Astrocyte of the hippocampus (primary cell): ENCODE measurements at places on chromosomes 16 and 17.

DNA sequence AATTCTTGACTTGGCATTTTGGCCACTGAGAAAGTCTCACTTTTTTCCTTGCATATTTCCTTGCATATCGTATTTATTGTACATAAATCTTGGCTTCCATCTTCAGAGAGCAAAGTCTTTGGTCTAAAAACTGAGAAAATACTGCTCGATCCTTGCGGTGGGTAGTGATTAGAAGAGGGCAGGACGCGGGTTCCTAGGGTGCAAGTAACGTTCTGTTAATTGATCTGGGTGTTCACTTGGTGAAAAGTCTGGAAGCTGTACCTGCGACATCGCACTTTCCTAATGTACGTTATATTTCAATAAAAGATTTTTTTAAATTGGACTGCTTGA, 758 bp upstream of the UBALD2 start:
- DNase-seq = no peak

GRCh38 chr16:10676284-10676683, 18.4 kb downstream of the TEKT5 start:
- no peak for DNase-seq

DNA sequence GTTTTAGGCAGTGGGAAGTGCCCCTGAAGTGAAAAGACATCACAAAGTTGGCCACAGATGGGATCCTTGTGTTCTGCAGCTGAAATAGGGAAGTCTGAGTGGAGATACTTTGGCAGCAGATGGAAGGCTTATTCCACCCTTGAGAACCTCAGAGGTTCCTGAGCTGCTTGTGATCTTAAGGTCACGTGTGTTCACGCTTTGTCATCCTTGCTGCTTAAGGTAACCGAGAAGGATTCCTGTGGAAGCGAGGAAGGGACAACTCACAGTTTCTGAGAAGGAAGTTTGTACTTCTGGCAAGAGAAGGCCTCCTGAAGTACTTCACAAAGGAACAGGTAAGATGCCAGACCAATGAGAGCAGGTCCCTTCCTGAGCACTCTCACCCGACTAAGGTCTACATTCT, 12.2 kb downstream of the ADAP2 start:
- no peak for DNase-seq

DNA sequence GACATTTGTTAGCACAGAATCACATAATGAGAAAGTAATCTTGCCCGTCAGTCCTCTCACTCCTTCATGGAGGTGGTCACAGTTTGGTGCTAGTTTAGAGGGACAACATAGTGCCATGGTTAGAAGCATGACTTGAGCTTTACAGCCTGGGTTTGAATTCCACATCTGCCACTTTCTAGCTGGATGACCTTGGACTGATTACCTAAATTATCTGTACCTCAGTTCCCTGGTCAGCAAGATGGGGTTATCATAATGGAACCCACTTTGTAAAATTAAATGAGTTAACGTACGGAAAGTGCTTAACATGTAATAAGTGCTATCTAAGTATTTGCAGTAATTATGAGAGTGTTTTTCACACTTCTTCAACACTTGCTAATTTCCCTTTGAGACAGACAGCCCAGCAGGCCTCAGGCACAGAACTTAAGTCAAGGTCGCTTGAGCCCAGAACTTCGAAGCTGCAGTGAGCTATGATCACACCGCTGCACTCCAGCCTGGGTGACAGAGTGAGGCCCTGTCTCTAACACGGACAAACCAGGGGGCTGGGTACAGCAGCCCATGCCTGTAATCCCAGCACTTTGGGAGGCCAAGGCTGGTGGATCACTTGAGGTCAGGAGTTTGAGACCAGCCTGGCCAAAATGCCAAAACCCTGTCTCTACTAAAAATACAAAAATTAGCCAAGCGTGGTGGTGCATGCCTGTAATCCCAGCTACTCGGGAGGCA, 7.1 kb downstream of the VWA3A start:
- DNase-seq = no peak

GRCh38 chr17:570388-570787, 144.3 kb downstream of the VPS53 start:
- no peak for DNase-seq

DNA sequence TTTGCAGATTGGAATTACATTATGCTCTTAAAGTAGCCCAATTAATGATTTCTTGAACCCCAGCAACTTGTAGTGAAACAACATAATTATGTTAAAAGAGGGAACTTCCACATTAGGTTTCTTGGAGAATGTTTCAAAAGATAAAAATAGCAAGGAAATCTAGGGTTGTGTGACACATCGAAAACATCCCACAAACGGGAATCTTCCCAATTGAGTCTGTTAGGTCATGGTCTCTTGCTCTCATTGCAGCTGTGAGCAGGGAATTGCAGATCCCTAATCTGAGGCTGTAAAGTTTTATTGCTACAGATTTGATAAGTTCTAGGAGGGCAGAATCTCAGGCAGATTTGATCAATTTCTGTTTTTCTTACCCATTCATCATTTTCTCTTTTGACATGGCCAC, 6.7 kb upstream of the LPO start:
- DNase-seq = no peak

DNA sequence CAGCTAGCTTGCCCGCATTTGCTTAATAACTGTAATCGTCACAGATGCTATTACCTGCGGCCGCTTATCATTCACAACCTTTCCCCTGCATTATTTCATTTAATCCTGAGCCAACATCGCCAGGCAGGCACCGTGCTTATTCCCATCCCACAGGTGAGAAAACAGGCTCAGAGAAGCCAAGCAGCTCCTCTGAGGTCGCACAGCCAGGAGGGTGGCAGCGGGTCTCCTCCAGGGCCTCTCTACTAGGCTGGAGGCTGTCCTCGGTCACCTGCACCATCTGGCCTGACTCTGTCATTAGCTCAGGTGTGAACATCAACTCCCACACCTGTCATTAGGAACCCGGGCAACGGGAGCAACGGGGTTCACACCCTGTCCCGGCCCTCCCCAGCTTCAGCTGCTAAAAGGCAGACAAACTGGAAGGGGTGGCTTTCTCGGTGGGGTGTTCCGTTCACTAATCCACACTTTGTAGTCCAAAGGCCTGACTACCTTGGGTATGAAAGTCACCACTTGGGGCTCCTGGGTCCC, 3.0 kb downstream of the PPL start:
- no peak for DNase-seq

- no peak for DNase-seq
Observed at GRCh38 chr17:68441070-68441770, 16.1 kb downstream of the WIPI1 start.

DNA sequence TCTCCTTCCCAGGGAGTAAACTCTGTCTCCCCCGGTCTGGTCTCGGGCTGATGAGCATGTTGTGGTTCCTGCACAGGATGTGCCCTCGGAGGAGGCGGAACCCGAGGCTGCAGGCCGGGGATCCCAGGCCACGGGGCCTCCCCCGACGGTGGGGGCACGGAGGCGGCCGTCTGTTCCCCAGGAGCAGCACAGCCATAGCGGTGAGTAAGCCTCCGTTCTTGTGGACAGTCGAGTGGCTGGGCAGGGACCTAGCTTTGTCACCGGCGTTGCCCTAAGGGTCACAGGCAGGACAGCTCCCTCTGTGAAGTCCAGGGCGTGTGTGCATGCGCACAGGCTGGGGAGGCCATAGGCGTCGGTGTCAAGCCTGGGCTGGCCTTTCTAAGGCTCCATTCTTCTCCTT, 3.5 kb downstream of the ZNF213 start:
- DNase-seq = no peak

DNA sequence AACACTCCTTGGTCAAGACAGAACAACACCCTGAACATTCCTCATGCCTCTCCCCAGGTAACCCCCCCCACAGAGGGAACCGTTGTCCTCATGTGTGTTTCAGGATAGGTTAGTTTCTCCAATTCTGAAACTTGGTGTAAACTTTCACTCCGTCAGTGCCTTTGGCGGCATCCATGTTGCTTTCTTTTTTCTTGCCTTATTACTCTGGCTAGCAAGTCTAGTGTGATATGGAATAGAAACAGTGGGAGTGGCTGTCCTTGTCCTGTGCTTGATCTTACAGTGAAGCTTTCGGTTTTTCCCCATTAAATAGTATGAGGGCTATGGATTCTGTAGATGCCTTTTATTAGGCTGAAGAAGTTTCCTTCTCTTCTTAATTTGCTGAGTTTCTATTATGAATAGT, 35.7 kb upstream of the GNG13 start:
- no peak for DNase-seq

- DNase-seq = no peak
Observed at GRCh38 chr17:27218041-27218440, 75.9 kb upstream of the WSB1 start.

- DNase-seq = peak; percentile 34
Observed at GRCh38 chr17:18025241-18025944, 13.6 kb downstream of the ATPAF2 start.

- DNase-seq = no peak
Observed at GRCh38 chr16:65312071-65312470, 190.2 kb upstream of the CDH11 start.

DNA sequence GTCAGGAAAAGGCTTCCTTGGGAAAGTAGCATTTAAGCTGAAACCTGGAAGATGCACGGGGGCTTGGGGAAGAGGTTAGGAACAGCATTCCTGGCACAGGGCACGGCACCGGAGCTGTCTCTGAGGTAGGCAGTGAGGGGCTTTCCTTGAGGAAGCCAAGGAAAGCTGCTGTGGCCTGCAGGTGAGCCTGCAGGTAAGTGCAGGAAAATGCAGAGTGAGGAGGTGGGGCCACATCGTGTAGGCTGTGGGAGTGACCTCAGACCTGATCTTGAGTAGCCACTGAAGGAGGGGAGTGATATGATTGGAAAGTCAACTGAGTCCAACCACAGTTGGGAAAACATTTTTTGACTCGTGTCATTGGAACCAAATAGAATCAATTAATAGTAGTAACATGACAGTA, 79.5 kb downstream of the CDK5R1 start:
- no peak for DNase-seq

- no peak for DNase-seq
Observed at GRCh38 chr17:7717756-7718350, 309 bp downstream of the DNAH2 start.

DNA sequence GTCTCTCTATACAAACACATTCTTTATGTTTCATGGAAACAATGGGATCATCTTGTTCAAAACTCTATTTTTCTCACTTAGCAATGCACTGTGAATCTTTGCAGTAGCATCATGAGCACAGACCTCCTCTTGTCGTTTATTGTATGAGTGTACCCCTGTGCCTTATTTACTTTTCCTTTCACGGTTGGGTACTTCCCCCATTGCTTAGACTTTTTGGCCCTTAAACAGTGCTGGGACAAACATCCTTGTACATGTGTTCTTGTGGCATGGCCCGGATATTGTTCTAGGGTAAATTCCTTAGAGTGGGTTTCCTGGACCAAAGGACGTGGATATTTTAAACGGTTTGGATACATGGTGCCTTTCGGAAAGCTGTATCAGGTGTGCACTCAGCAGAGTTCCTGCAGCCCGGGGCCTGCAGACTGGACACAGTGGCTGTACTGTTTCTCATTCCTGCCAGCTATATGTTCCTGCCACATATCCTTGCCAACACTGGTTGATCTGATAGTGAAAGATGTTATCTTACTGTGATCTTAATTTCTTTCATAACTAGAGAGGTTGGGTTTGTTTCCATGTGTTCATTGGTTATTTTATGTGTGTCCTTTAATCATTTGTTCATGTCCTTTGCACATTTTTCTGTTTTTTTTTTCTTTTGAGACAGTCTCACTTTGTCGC, 111.1 kb downstream of the OR1D5 start:
- DNase-seq = peak; percentile 24

DNA sequence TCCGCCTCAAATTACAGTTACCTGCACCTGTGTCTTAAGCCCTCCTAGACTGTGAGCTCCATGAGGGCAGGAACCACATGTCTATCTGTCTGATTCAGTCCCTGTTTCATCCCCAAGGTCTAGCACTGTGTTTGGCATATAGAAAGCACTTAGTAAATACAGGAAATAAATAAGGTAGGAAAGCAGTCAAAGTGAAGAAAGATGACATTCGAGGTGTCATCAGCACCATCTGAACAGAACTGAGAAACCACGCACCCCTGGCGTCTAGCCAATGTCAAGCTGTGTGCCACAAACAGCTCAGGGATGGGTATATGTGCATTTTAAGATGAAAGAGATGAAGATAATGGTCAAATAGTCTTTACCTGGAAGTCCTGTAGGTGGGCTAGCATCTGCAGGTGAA, 79.6 kb upstream of the ATP2A3 start:
- DNase-seq = no peak

DNA sequence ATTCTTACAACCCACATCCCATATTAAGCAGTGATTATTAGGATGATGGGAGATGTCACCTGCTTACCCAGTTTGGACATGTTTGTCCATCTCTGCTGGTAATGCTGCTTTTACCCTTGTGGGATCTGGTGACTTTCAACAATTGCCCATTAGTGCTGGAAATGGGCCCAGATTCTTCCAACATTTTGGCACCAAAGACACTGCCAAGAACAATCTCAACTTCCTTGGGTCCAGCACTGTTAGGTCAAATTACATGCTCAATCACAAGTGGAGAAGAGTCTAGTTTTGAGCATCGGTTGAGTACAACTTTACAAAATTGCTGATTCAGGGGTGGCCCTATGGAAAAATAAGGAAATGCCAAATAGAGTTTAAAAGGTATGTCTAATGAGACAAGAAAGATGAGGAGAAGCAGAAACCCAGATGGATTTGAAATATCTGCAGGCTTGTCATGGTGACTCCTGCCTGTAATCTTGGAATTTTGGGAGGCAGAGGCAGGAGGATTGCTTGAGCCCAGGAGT, 13.0 kb upstream of the ZFP3 start:
- peak; percentile 49 for DNase-seq

DNA sequence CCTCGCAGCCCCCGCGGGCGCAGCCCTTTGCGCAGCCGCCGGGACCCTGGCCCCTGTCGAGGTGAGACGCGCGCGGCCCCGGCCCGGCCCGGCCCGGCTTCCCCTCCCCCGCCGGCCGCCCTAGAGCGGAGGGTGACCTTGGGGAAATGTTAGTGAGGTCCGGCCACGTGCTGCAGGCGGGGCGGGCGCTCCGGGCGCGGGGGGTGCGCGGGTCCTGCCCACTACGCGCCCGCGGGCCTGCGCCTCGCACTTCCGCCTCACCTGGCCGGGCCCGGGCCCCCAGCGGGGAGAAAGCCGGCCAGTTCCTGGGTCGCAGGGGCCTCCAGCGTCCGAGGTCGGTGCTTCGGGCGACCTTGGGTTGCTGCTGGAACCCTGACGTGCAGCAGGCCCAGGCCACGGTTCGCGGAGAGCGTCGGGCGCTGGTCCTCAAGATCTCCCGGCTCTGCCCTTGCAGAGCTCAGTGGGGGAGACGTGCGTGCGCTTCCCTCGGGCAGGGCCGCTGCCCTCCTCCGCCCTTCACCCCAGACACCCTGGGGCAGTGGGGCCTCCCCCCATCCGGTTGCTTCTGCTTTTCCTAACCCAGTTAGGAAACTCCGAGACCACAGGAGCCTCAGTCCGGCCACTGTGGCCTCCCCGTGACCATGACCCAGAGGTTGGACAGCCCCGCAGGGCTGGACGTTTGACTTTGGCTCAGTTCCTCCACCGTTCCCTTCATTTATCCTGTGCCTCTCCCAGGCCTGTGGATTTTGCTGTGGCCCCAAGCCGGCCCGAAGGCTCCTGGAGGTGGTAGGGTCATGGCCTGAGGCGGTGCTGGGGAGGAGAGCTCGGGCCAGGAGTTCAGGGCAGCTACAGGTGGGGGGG, 791 bp downstream of the MCRIP2 start:
- peak; percentile 45 for DNase-seq
